ENCODE measurements at places on chromosomes 7 and 10. TPM values are rescaled to one million over a fixed set of nuclear protein-coding genes. Genes with fewer than 3 reads are reported as not detected.

PPP1R3A gene
- 0.03 TPM for polyA plus RNA-seq

- peaks cover 11% of the 10 kb centered on the region for H3K4me1 ChIP-seq
- H3K36me3 ChIP-seq = no peaks in the 10 kb centered on the region
- peak within 1 kb of the TSS; percentile 55 for H3K4me3 ChIP-seq
- H3K27me3 ChIP-seq = no peaks in the 10 kb centered on the region
- no peak within 1 kb of the TSS for H3K27ac ChIP-seq
These were observed at the start of gene ECHDC3 for GRCh38 chr10:11742009-11742778. ECHDC3 (plus strand) TSS chr10:11742382; CDS start chr10:11742577, 195 bp downstream.

- no peaks in the 10 kb centered on the region for H3K27me3 ChIP-seq
- no peak for DNase-seq
- H3K4me3 ChIP-seq = no peak overlapping the region
- peaks cover 14% of the 10 kb centered on the region for H3K4me1 ChIP-seq
These were observed 200.6 kb downstream of the CHCHD3 start for GRCh38 chr7:132881317-132881716.

DNA sequence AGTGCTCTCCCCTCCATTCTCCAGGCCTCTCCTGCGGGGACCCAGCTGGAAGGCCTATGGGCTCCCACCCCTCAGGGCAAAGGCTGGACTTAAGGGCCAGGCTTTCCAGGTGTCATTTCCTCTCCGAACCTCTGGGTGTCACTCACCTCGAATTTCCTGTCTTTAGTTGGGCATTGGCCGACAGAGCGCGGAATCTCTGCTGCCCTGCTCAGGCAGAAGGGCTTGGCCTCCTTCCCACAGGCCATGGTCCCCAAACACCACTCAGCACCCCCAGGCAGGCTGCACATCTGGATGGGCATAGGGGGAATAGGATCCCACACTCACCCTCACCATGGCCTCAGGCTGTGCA lies 212.9 kb downstream of the CCSER2 start:
- DNase-seq = no peak
- no peaks in the 10 kb centered on the region for H3K36me3 ChIP-seq
- no peaks in the 10 kb centered on the region for H3K4me1 ChIP-seq
- peaks cover 38% of the 10 kb centered on the region for H3K27me3 ChIP-seq
- no peak overlapping the region for H3K27ac ChIP-seq

DNA sequence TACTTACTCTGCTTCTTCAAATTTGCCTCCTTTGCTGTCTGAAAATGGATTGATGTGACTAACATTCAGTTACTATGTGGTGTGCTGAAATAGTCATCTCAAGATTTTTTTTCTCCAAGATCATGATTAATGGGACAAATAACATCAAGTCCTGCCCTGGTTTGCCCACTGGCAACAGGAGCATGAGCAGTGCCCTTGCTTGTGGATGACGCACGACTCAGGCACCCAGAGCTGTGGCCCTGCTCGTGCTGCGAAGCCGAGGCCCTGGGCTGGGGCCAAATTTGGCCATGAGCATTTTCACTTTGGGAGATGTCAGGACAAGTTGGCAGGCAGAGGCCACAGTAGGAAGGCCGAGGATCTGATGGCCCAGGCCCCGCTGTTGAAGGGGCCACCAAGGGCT lies 239.8 kb upstream of the IGFBP3 start:
- no peak overlapping the region for H3K27ac ChIP-seq
- no peak overlapping the region for H3K4me3 ChIP-seq
- DNase-seq = no peak
- no peaks in the 10 kb centered on the region for H3K36me3 ChIP-seq
- peaks cover 3% of the 10 kb centered on the region for H3K4me1 ChIP-seq

DNAJC2 gene
- 38.8 TPM for polyA plus RNA-seq

- H3K27ac ChIP-seq = no peak overlapping the region
- DNase-seq = no peak
These were observed 50.9 kb upstream of the UNC5B start for GRCh38 chr10:71161425-71161824.

- no peak overlapping the region for H3K4me3 ChIP-seq
- no peaks in the 10 kb centered on the region for H3K27me3 ChIP-seq
- H3K27ac ChIP-seq = no peak overlapping the region
- H3K36me3 ChIP-seq = no peaks in the 10 kb centered on the region
These were observed 704.3 kb downstream of the MAGI2 start for GRCh38 chr7:78749052-78749746.

PPP1R3C gene
- polyA plus RNA-seq = 39.6 TPM

RBP4 gene
- 33.9 TPM for polyA plus RNA-seq

DNA sequence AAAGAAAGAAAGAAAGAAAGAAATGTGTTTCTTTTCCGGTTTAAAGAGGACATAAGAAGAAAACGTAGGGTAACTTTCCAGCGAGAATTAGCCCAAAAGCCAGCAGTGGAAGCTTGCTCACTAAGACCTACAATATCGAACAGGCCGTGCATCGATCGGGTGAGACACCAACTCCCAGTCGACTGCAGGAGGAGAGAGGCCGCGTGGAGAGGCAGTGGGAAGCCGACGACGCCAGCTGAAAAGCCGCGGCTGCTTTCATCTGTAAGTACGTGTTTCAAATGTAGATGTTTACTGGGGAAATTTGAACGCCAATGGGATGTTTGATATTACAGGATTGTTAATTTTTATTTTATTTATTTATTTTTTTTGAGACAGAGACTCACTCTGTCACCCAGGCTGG lies 28.6 kb upstream of the GIMAP8 start:
- H3K27ac ChIP-seq = no peak overlapping the region
- DNase-seq = no peak
- H3K4me1 ChIP-seq = no peaks in the 10 kb centered on the region

Data from large intestine (tissue), 12 donors.